Effector memory CD4-positive, alpha-beta T cell (primary cell): ENCODE measurements at places on chromosomes 13 and 19.

- DNase-seq = no peak
Observed at GRCh38 chr19:5540208-5540607, 27.5 kb downstream of the TINCR start.

GRCh38 chr19:787536-787935, 9.7 kb upstream of the PTBP1 start:
- no peak for DNase-seq

DNA sequence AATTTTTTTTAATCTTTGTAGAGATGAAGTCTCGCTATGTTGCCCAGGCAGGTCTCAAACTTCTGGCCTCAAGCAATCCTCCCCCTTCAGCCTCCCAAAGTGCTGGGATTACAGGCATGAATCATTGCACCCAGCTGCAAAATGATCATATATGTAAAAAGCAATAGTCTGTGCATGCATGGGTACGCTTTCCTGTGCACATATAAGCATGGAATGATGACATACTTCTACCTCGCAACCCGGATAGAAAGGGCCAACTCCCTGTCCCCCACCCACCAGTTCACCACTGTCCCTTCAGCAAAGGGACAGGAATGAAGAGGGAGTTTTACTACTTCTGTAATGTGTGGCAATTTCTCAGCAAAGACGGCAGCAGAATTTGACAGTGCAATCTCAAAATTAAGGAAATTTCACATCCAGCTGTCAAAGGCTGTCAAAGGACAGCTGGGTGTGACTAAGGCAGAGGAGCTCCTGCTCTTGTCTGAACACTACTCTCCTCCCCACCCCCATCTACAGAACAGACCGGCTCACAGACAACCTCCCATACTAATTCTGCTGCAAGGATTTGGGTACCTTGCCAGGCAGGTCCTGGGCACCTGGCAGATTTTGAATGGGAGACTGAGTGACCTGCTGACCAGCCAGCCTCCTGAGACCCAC, 95.6 kb downstream of the TSHZ3 start:
- no peak for DNase-seq

- no peak for DNase-seq
Observed at GRCh38 chr19:33219261-33219815, 6.3 kb downstream of the SLC7A10 start.

DNA sequence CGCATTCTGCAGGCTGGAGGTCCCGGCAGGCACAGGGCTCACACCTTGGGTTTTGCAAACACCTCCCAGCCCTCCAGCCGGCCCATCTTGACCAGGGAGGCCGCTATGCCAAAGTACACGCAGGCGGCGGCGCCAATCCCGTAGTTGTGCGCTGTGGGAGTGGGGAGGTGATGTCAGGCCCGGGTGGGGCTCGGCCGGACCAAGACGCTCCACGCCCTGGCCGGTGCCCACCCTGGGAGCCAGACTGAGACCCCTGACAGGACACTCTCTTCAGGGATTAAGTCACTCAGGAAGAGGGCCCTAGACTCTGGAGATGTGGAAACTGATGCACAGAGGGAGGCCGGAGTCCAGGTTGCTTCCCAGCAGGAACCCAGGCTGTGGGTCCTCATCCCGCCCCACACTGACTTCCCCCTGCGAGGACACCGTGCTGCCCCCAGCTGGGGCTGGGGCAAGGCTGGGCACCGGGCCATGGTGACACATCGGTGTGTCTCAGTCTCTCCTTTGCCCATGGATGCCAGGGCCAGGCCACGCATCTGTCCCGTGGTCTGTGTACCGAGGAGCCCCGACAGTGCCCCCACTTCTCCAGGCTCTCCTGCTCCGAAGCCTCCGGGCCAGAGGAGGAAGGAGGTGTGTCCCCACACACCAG, 8.8 kb downstream of the NDUFA11 start:
- no peak for DNase-seq

- no peak for DNase-seq
Observed at GRCh38 chr19:2779121-2779740, 3.8 kb downstream of the SGTA start.

DNA sequence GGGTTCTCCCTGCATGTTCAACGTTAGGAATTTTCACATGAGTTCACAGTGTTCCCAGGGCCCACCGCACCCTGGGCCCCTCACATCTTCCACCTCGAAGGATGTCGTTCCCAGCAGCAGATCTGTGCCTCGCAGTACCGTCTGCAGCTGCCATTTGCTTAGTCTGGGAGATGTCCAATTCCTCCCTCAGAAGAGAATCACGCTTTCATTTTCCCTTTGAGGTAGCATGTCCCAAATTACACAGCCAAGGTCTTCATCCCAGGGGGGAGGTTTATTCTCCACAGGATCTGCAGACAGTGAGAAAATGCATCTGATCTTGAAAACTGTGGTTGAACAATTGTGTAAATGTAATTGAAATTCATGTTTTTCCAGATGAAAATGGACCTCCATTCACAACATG, 150.2 kb downstream of the DCT start:
- DNase-seq = no peak

DNA sequence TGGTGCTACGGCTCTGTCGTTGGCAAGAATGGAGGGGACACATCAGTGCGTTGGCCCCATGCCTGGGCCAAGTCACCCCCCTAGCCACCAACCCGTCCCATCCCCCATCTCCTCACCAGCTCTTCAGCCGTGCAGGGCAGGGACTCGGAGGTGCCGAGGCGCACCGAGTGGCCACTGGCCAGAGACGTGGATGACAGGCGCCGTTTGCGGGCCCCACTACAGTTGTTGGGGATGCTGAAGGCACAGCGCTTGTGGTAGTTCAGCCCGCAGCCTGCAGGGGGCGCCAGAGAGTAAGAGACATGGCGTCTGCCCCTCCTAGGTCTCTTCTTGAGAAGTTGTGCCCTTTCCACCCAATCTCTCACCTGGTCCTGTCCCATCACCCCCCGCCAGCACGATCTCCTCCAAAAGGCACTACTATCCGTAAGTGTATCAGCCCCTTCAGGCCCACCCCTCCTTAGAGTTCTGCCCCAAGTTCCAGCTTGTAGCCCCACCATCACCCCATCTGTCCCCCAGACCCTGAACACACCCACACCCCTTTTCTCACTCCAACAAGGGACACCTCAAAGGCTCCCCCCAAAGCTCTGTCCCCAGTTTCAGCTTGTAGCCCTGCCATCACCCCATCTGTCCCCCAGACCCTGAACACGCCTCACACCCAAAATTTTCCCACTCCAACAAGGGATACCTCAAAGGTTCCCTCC, 12.4 kb downstream of the PRKD2 start:
- peak; percentile 77 for DNase-seq

GRCh38 chr13:30569901-30570576, 47.7 kb upstream of the USPL1 start:
- no peak for DNase-seq

GRCh38 chr13:111031531-111031961, 83.6 kb upstream of the ARHGEF7 start:
- DNase-seq = no peak
